ENCODE measurements at places on chromosomes 11 and 22.

GRCh38 chr11:129314371-129314770, 61.3 kb upstream of the BARX2 start:
- DNase-seq, result no peak

- no peak for DNase-seq
Measured at GRCh38 chr11:61491736-61492395, 16.7 kb upstream of the LRRC10B start.

DNA sequence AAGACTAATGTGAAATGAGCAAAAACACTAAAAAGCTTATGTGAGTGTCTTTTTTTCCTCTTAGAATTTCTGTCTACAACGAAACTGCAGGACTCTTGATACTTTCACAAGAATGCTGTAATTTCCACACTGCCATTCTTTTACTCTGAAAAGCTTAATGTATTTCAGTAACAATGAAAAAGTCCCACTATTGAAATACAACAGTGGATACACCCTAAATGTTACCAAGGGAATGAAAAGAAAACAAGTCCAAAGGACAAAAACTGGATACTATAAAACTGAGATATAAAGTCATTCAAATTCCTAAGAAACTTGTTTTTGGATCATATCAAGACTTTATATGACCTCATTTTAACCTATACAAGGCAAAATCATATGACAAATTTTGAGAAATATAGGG, 77.4 kb downstream of the SOX6 start:
- no peak for DNase-seq

- no peak for DNase-seq
Measured at GRCh38 chr11:112610996-112611750, 350.0 kb upstream of the NCAM1 start.

- no peak for DNase-seq
Measured at GRCh38 chr11:64477675-64478074, 113.3 kb upstream of the SLC22A12 start.

DNA sequence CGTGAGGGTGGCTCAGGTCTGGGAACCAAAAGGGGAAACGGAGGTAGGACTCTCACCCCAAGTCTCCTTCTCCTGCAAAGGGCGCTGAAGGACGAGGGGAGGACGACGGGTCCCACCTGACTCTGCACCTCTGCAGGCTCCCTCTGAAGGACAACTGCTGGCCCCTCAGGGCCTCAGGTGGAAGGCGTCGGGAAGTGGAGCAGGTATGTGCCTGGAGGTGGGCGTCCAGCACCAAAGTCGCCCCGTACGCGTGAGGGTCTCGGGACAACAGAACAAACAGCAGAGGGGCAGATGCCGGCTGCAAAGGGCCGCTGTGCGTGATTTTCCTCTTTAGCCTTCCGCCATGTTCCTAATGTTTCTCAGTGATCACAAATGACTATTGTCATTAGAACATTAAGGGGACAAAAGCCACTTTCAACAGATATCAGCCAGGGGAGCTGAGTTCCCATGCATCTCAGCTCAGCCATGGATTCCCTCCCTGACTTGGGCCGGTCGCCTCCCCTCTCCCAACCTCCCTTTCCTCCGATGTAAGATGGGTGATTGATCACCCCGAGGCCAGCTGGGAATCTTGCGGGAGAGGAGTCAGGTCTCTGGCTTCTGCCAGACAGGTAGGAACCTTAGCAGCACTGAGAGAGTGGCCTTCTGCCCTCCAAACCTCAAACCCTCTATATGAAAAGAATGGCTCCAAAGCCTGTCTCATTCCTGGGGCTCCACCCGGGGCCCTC, 836 bp downstream of the SLC16A8 start:
- no peak for DNase-seq

DNA sequence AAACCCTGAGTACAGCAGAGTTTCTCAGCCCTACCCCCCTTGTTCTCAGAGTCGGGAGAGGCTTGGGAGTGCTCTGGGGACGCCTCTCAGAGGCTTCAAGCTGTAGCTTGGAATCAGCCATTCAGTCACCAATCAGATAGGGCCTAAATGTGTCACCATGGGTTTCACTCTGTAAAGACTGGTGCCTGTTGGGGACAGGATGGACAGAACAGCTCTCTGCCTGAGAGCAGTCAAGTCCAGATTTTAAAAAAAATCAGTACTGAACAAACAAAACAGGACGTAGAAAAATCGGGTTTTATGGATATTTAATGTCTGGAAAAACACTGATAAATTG, 1.3 kb downstream of the FADD start:
- no peak for DNase-seq
